ENCODE measurements at places on chromosomes 3 and 15.

DNA sequence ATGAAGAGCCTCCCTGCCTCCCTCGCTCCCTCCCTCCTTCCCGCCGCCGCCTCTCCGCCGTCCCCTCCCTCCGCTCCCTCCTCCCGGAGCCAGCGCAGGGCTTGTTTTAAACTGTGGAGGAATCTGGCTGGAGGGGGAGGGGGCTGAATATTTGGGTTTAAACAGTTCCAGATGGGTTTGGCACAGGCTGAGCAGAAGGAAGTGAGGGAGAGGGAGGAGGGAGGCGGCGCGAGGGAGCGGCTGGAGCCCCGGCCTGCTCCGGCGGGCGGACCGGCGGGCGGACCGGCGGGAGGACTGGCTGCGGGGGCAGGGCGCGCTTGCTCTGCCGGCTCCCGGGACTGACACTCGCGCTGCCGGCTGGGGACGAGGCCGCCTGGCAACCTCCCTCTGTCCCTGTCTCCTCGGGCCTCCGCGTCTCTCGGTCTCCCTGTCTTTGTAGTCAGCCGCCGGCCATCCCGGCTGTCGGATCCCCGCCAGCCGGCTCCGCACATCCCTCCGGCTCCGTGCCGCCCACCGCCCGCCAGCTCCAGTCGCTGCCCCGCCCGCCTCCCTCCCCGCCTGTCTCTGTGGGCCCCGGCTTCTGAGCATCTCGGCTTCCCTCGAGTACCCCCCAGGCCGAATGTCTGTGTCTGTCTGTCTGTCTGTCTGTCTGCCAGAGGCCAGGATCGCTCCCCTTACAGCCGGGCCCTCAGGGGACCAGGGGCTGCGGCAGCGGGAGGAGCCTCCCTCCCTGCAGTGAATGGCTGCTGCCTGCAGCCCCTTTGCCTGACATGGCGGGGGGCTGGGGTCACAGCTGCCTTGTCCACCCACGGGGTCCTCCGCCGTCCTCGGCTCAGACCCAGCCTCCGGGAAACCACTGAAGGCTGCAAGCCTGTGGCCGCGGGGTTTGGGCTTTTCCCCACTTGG, 7.6 kb downstream of the EPHB3 start:
- no peak for DNase-seq

DNA sequence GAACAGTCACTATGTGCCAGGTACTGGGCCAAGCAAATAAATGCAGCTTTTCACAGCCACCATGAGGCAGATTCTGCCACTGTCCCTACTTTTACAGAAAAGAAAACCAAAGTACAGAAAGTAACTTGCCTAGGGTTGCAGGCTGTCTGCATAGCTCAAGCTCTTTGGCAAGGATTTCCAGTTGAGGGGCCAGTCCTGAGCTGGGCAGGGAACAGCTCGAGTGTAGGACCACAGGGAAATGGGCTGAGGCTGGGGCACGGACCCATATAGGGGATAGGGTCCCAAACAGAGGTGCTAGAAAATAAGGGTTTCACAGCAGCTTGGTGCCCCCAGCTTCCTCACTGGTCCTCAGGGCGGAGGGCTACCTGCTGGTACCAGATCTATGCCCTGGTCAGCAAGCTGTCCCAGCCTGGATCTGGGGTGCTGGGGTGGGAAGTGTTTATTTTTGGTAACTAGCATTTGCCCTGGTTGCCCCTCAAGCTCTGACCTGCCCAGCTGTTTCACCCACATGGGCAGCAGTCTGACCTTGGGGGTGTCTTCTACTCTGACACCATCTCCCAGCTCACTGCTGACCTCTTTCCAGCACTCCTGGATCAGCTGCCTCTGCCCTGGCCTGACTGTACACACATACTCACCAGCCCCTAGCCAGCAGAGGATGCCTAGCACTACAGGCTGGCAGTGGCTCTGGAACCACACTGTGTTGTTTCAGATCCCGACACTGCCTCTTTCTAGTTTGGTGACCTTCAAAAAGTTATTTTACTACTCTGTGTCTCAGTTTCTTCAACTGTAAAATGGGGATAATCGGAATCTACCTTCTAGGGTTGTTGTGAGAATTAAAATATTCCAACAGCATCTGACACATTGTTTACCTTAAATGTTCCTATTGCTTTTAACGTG, 16.2 kb downstream of the MRAS start:
- DNase-seq: no peak

GRCh38 chr15:87419344-87419743, 837.2 kb downstream of the NTRK3 start:
- DNase-seq: no peak

DNA sequence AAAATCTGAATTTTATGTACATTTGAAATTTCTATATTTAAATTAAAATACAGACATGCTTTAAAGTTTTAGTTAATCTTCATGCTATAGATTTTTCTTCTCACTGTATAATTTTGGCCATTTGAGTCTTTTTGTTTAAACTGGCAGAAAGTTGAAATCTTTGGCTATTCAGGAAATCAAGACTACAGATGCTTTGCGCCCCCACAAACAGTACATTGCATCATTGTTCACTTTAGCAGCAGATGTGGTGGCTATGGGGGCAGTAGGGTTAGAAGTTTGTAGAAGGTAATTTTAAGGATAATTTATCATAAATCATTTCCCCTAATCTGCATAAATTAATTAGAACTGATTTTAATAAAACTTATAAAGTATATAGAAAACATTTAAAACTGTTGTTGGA, 20.9 kb downstream of the SPPL2A start:
- no peak for DNase-seq

DNA sequence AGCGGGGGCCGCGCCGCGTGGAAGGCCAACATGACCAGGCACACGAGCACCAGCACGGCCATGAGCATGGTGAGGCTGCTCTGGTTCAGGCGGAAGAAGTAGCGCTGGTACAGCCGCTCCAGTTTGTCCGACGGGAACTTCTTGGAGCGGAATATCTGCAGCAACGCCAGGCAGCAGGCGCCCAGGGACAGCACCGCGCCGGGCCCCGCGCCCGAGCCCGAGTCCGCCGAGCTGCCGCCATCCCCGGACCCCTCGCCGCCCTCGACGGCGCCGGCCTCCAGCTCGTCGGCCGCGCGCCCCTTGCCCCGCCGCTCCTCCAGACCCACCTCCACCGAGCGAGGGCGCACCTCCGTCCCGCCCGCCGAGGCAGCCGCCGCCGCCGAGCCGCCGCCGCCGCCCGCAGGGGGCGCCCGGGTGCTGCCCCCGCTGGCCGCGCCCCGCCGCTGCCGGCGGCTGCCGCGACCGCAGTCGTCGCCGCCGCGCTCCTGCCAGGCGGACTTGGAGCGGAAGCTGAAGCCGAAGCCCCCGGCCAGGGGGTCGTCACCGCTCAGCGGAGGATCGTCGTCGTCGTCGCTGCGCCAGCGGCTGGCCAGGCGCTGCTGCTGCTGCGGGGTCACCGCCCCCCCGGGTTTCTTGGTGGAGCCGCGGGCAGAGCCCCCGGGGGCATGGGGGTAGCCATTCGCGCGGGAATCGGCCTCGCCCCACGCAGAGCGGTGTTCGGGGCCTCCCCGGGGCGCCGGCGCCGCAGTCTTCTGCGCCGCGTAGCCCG, 957 bp downstream of the ADCY5 start:
- DNase-seq: no peak

GRCh38 chr3:66957367-66957766, 40.7 kb upstream of the KBTBD8 start:
- no peak for DNase-seq

- DNase-seq: no peak
Measured at GRCh38 chr3:50370594-50370993, 11.3 kb upstream of the TMEM115 start.

- no peak for DNase-seq
Measured at GRCh38 chr3:134326760-134327593, 47.3 kb downstream of the AMOTL2 start.

GRCh38 chr3:18558507-18558906, 133.4 kb upstream of the SATB1 start:
- DNase-seq: no peak

- no peak for DNase-seq
Measured at GRCh38 chr3:57943525-57944495, 64.4 kb upstream of the FLNB start.

DNA sequence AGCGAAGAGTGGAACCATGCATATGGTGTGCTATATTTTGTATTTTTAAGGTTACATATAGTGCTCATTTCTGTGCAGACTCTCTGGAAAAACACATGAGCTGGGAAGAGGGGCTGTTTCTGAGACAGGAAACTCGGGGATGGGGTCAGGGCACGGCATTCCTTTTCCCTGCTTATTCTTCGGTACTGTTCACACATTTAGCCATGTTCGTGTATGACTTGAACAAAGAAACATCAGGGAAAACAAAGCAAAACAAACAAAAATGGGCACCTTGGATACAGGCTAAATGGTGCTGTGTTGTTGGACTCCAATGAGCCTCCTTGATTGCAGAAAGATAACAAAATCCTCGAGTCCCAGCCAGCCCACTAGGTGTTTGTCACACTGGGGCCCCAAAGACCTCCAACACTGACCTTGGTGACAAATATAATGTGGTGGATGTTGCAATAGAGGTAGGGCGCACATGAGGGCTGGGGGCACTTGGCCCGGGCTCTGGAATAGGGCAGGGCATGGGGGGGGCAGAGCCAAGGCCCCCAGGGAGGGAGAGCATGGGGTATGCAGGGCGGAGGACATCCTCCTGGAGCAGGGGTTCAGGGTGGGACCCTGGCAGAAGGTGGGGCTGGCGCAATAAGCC, 19.3 kb downstream of the DNASE1L3 start:
- DNase-seq: no peak

GRCh38 chr15:100781061-100781960, 98.3 kb upstream of the ALDH1A3 start:
- DNase-seq: no peak

GRCh38 chr3:190092250-190092649, 28.4 kb downstream of the P3H2 start:
- no peak for DNase-seq

DNA sequence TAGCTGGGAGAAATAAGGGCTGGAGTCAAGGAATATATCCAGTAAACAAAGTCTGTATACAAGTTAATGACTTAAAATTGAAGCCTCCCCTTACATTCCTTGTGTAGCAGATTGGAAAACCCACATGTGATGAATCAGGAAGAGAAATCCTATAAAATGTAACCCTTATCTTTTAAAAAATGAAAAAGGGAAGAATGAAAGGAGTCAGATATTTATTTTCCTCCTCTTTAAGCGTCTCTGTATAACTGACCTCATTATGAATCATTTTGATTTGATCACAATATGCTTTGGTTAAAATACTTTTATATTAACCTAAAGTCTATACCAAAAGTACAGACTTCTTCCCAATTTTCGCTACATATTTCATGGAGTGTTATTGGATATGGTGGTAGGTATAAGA, 316.3 kb upstream of the STAC start:
- DNase-seq: no peak

GRCh38 chr3:144652573-144652972, 681.0 kb downstream of the DIPK2A start:
- no peak for DNase-seq

- DNase-seq: no peak
Measured at GRCh38 chr3:17110660-17111396, 226.1 kb downstream of the PLCL2 start.

- DNase-seq: no peak
Measured at GRCh38 chr15:46146002-46146401, 511.2 kb downstream of the SQOR start.

- DNase-seq: no peak
Measured at GRCh38 chr3:185950728-185951127, 12.9 kb upstream of the TRA2B start.

DNA sequence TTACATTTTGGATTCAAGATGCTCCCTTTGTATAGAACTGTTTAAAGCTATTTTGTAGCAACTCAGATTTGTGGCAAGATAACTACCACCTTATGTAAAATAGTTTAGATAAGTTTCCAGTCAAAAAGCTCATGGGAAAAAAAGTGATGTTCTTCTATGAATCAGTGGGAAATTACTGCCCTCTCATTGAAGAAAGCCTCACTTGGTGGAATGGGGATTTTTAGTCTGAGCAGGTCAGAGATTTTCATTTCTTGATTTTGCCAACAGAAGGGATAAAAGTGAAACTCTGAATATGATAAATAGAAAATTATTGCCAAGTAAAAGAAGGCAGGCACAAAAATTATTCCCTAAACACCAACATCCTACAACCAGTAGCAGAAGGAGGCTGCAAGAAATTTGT, 25.8 kb upstream of the CSTA start:
- DNase-seq: no peak

GRCh38 chr15:100438570-100438969, 90.2 kb downstream of the CERS3 start:
- DNase-seq: no peak

DNA sequence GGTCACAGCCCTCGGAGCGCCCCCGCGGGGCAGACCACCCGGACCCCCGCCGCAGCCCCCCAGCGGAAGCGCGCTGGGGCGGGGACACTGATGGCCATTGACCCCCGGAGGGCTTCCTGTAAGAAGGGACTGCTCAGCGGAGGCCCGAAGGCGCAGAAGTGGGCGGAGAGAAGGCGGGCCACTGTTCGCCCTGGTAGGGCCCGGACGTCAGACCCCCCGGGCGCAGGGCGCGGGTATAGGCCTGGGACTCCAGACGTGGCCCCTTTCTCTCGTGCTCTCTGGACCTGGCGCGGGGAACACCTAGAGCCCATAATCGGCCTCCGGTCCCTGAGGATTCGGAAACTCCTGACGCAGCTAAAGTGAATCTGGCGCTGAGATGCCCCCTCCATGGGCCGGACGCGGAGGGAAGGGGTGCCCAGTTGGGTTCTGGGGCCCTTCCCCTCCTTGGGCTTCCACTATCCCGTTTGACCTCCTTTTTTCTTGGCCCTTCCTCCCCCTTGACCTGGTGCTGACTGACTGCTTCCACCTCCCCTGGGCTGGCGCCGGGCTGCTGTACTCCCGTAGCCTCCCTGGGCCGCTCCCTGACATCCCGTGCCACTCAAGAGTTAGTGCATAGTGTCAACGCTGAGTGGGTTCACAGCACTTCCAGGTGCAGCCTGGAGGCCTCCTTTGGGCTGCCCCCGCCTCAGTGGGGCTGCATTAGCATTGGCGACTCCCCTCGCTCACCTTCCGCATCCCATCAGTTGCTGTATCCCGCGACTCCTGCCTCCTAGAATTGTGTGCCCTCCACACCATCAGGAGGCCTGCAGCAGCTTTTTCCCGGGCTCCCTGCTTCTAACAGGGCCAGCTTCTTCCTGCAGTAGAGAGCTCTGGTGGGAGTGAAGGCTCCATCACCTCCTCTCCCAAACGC, 694 bp downstream of the ABTB1 start:
- peak; percentile 8 for DNase-seq

DNA sequence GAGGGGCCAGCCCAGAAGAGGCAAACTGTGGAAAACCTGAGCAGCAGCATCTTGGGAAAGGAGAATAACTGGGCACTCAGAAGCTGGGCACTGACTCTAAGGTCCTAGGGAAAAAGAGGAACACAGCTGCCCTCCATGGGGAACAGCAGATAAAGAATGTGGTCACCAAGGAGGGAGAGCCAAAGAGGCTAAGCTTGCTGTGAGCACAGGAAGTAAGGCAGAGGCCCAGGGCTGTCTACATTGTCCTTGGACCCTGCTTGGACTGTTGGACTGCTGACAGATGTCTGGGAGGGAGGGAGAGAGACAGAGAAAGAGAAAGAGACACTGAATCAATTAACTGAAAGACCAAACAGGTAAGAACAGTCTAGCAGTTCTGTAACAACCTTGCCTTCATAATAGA, 4.5 kb upstream of the MNS1 start:
- no peak for DNase-seq

Data from stimulated activated CD8-positive, alpha-beta memory T cell treated with anti-CD3 and anti-CD28 coated beads, Interleukin-4, amount 100 ng/mL, for 4 hours (primary cell).